Bladder microvascular endothelial cell (primary cell): ENCODE measurements at places on chromosomes 7 and 10. TPM values are rescaled to one million over a fixed set of nuclear protein-coding genes. Genes with fewer than 3 reads are reported as not detected.

The PDAP1 gene
- total RNA-seq: 23.6 and 39.7 TPM in 2 replicates

The GPR26 gene
- total RNA-seq: not detected in 2 replicates

The ADCY1 gene
- under 0.01 and 0.13 TPM in 2 replicates for total RNA-seq

The NCAPG2 gene
- 23.8 and 26.1 TPM in 2 replicates for total RNA-seq

The TBC1D12 gene
- 10.5 and 17.7 TPM in 2 replicates for total RNA-seq

The CFAP43 gene
- total RNA-seq: under 0.01 TPM in 1 of 2 replicates, not detected in the other
